ENCODE measurements at places on chromosomes 3 and 15.

- no peaks in the 10 kb centered on the region for H3K4me1 ChIP-seq
- no peaks in the 10 kb centered on the region for H3K27me3 ChIP-seq
- no peak for DNase-seq
- no peak overlapping the region for H3K27ac ChIP-seq
- no peak overlapping the region for H3K4me3 ChIP-seq
Measured at GRCh38 chr3:194723846-194724618, 38.3 kb downstream of the FAM43A start.

GRCh38 chr15:73906346-73907034 is 19.8 kb upstream of the LOXL1 start:
- H3K27me3 ChIP-seq, result 0 out of 2 replicates have a peak, but pooled peaks cover 3% of the 10 kb centered on the region

DNA sequence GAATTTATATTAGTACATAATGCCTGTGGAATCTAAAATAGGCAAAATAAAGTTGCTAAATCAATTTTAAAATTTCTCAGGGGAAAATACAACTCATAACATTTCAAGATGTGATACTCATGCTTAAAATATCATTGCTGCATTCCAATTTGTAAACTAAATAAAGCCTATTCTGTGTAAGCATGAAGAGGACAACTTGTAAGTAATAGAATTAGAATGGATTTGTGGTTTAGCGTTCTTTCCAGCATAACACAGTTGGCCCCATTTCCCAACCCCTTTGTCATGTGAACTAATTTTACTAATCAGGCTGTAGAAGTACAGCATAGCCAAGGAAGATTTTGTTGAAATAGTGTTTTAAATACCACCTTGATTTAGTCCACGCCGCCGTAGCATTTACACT is 437.2 kb downstream of the SI start:
- no peaks in the 10 kb centered on the region for H3K27me3 ChIP-seq
- H3K36me3 ChIP-seq, result no peaks in the 10 kb centered on the region
- DNase-seq, result no peak
- no peaks in the 10 kb centered on the region for H3K4me1 ChIP-seq
- H3K27ac ChIP-seq, result no peak overlapping the region

DNA sequence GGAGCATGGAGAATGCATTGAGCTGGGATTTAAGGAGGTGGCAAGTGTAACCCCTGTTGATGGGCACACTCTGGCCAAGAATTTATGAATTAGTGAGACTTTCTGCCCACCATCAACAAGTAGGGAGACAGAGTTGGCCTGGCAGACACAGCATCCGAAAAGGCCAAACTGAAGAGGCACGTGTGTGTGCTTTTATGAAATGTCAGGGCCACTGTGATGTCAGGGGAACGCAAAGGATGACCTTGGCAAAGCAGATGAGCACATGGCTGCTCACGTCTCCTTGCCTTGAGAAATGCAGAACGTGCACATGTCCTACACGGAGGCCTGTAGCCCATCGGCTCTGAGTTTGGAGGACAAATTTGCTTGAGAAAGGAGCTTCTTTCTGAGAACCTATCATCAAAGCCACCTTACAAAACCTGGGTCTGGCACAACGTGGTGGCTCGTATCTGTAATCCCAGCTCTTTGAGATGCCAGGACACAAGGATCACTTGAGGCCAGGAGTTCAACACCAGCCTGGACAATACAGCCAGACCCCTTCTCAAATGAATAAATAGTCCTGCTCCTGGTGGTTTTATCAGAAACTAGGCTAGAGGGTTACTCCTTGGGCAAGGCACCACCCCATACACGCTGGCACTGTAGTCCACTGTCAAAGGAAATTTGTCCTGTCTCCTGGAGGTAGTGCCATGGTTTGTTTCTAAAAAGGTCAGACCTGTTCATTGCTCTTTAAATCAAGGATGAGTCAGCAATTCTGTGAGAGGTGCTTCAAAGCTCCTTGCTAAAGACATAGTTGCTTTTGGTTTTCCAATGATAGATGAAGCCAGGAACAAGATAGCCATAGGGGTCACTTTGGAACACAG is 941 bp upstream of the SH3BP5 start:
- H3K4me3 ChIP-seq, result no peak overlapping the region
- peak; percentile 12 for DNase-seq
- H3K27ac ChIP-seq, result no peak overlapping the region
- no peaks in the 10 kb centered on the region for H3K36me3 ChIP-seq
- H3K27me3 ChIP-seq, result no peaks in the 10 kb centered on the region

DNA sequence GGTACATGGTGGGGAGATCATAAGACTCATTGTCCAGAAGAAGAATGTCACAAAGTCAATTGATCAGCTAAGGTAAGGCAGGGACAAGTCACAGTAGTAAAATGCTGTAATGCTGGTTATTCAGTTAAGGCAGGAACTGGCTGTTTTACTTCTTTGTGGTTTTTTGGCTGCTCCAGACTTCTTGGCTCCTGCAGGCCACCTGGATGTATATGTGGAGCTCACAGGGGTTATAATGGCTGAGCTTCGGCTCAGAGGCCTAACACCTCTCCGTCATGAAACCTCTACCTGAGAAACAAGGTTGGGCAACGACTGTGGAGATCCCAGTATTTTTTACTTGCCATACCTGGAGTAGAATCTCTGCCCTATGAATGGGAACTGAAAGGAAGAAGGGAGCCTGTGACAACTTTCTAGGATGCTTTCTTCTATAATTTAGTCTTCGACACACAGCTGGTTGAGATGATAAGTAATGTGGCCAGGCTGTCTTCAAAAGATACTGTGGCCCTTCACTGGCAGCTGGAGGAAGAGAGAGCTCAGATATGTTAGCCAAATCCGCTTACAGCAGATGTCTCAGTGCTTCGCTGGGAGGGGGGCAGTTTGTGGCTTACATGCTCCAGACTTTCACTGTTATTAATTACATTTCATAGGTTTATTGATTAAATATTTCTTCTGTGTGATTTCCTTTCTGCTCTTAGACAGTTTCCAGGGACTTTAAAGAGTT is 887.8 kb downstream of the IGSF11 start:
- no peaks in the 10 kb centered on the region for H3K36me3 ChIP-seq
- no peaks in the 10 kb centered on the region for H3K27me3 ChIP-seq
- peaks cover 12% of the 10 kb centered on the region for H3K4me1 ChIP-seq
- DNase-seq, result no peak
- no peak overlapping the region for H3K4me3 ChIP-seq

GRCh38 chr3:100009276-100010086 is 104.8 kb downstream of the FILIP1L start:
- no peak overlapping the region for H3K4me3 ChIP-seq
- H3K27ac ChIP-seq, result no peak overlapping the region
- no peaks in the 10 kb centered on the region for H3K27me3 ChIP-seq
- no peaks in the 10 kb centered on the region for H3K4me1 ChIP-seq
- no peak for DNase-seq

DNA sequence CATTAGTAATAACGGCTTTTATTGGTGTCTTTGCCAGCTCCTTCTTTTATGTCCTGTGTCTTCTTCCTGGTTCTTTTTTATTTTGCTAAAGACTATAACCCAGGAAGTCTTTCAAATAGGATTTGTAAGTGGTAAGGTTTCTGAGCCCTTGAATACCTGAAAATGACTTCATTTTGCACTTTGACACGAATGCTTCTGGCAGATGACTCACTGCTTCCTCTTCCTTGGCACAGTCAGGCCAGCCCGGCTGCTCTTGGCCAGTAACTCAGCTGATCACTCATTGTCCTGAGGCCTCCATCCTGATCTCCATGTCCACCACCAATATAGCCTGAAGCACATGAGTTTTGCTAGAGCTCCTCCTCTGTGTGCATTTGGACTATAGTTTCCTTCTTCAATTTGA is 48.7 kb upstream of the NR2E3 start:
- no peaks in the 10 kb centered on the region for H3K36me3 ChIP-seq
- H3K27me3 ChIP-seq, result no peaks in the 10 kb centered on the region
- H3K4me1 ChIP-seq, result no peaks in the 10 kb centered on the region
- H3K27ac ChIP-seq, result no peak overlapping the region
- no peak overlapping the region for H3K4me3 ChIP-seq

DNA sequence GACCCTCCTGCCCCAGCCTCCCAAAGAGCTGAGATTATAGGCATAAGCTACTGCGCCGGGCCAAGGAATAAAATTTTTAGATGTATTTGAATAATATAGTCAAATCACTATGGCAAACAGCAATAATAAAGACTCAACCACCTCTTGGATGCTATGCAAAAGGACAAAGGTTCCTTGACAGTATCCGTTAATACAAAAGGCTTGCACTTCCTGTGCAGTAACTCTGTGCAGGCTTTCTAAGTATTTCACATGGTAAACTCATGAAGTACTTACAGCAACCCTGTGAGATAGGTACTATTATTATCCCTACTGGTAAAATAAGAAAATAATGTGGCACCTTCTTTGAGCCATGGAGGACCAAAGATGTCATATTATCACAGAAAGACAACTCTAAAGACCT is 86.8 kb downstream of the SHQ1 start:
- H3K27me3 ChIP-seq, result no peaks in the 10 kb centered on the region
- H3K27ac ChIP-seq, result no peak overlapping the region
- peaks cover 13% of the 10 kb centered on the region for H3K4me1 ChIP-seq

- no peaks in the 10 kb centered on the region for H3K36me3 ChIP-seq
- H3K27ac ChIP-seq, result no peak overlapping the region
- no peaks in the 10 kb centered on the region for H3K27me3 ChIP-seq
Measured at GRCh38 chr15:51801391-51801835, 28.0 kb upstream of the TMOD3 start.

DNA sequence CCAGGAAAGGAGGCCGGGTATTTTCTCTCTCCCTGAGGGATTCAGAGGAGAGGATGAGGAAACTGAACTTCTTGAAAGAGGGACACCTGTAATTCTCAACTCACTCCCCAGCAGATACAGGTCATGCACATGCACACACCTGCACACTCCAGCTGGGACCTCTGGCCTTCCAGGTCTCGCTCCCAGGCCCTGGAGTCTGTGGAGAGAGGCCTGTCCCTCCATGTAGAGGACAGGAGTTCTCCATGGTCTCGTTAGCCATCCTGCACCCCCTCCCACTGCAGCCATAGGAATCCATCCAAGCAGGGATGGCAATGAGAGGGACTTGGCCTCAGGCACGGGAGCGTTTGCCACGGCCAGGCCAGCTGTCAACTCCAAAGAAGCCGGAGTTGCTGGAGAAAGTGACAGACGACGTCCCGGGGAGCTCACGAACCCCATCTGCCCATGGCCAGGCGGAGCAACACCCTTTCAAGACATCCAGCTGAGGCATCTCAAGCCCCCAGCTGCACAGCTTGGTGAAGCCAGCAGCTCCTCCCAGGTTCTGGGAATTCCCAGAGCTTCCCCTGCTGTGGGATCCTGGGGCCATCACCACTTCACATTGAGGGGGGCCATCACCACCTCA is 223.3 kb downstream of the UACA start:
- H3K36me3 ChIP-seq, result no peaks in the 10 kb centered on the region
- no peaks in the 10 kb centered on the region for H3K27me3 ChIP-seq
- H3K4me1 ChIP-seq, result peaks cover 7% of the 10 kb centered on the region
- H3K27ac ChIP-seq, result no peak overlapping the region
- no peak for DNase-seq
- H3K4me3 ChIP-seq, result no peak overlapping the region

DNA sequence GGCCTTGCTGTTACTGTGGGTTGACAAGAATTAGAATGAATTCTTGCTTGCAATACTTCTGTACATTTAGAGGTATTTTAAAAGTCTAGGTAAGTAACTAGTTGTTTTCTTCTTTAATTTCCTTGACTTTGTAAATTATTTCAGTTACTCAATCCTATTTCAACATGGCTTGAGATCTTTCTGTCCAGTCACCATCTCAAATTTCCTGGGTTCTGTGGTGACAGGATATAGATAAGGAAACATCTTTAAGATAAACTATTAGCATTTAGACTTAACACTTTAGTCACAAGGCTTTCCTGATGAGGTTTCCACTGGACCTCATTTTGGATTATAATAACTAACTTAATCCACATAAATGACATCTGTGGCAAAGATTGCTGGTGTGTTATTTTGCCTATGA is 195.9 kb upstream of the DPH6 start:
- 0 out of 2 replicates have a peak, but pooled peaks cover 4% of the 10 kb centered on the region for H3K4me1 ChIP-seq
- no peak overlapping the region for H3K27ac ChIP-seq
- DNase-seq, result no peak

- no peak overlapping the region for H3K4me3 ChIP-seq
- DNase-seq, result no peak
- no peaks in the 10 kb centered on the region for H3K27me3 ChIP-seq
- no peak overlapping the region for H3K27ac ChIP-seq
- H3K4me1 ChIP-seq, result no peaks in the 10 kb centered on the region
Measured at GRCh38 chr15:95812491-95812890, 518.0 kb upstream of the NR2F2 start.

DNA sequence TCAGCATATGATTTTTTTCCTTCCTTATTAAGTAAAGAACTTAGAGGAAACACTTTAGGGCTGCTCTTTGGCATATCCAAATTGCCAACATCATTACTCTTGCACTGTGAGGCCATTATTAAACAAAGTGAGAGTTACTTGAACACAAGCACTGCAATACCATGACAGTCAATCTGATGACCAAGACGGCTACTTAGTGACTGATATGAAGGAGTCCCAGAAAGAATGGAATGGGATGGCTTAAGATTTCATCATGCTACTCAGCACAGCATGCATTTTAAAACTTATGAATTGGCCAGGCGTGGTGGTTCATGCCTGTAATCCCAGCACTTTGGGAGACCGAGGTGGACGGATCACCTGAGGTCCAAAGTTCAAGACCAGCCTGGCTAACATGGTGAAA is 55.2 kb downstream of the FAM98B start:
- no peak for DNase-seq
- H3K36me3 ChIP-seq, result no peaks in the 10 kb centered on the region
- no peak overlapping the region for H3K27ac ChIP-seq
- no peaks in the 10 kb centered on the region for H3K4me1 ChIP-seq

DNA sequence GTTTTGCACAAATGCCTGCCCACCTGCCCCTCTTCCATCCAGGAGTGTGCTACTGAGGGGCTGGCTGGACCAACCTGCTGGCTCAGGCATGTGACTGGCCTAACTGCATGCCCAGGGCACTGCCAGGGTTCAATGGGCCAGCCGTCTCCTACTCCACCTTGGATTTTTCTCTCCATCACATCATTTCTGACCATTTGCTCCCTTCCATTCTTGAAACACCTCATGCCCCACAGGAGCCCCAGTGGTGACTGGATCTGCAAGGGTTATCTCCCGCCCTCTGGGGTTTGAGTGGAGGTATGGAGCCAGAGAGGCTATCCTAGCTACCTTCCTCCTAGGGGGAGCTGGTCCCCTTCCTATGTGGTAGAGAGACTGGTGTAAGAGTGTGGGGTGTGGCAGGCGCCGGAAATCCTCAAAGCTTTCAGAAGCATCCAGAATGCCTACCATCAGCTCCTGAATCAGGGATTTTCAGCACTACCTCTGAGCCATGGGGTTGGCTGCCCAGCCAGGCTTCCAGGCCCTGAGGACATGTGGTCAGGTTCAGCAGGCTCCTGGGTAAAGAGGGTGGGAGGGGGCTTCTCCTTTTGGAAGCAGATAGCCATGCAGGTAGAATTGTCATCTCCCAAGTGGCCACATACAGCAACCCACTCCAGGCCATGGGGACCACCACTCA is 2.9 kb upstream of the MANF start:
- no peaks in the 10 kb centered on the region for H3K27me3 ChIP-seq
- no peak for DNase-seq
- no peaks in the 10 kb centered on the region for H3K36me3 ChIP-seq
- no peak overlapping the region for H3K27ac ChIP-seq
- peaks cover 15% of the 10 kb centered on the region for H3K4me1 ChIP-seq
